Upper lobe of right lung (tissue), 1 donor: ENCODE measurements at places on chromosomes 6 and 20.

DNA sequence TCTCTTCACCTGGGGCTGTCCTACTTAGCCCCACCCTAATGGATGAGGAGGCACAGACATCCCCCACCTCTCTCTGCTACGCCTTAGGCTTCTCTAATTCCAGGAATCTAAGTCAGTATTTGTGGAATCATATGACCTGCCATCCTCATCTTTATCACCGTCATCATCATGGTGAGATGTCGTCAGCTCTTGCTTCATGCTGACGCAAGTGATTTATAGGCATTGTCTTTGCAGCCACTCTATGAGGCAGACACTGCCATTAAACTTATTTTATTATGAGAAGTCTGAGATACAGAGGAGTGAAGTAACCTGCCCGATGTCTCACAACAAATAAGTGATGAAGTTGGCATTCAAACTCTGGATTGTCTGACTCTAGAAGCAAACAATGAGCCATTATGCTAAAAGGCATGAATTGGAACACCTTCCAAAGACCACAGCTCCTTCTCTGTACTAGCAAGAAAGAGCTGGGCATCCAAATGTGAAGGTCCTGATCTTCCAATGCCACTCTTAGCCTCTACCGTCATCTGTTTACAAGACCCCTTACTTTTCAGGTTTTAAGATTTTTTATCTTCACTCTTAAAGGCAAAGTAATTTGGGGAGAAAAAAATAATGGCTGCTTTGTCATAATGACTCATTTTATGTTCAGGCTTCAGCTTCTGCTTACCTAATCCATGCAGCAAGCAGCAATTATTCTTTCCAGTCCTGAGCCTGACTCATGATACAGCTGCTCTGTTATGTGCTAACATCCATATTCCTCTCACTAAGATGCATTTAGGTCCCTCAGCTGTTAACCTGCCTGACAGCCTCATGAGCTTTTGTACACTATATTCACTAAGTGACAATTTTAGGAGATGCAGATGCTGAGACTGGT lies 113.7 kb upstream of the BCLAF1 start:
- no peak for DNase-seq

DNA sequence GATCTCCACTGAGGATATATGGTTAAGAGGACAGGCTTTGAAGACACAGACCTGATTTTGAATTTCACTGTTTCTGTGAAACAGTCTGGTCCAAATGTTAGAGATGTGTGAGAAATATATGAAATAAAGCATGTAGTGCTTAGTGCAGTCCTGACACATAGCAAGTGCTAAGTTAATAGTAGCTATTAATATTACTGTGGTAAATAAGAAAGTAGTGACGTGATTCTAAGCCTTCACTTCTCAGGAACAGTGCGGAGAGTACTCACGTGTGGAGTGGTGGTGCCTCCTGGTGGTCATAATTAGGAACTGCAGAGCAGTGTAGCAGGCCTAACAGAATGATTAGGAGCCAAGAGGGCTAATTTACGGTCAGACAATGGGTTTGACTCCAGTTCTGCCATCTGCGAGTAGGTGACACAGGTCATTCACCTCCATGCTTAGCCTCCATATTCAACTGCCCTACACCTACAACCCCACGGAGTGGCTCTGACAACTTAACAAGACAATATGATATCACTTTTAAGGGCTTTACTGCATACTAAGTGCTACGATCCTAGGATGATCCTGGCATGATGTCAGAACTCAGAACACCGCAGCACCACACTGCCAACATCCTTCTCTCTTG lies 106.2 kb downstream of the JPH2 start:
- DNase-seq, result no peak

DNA sequence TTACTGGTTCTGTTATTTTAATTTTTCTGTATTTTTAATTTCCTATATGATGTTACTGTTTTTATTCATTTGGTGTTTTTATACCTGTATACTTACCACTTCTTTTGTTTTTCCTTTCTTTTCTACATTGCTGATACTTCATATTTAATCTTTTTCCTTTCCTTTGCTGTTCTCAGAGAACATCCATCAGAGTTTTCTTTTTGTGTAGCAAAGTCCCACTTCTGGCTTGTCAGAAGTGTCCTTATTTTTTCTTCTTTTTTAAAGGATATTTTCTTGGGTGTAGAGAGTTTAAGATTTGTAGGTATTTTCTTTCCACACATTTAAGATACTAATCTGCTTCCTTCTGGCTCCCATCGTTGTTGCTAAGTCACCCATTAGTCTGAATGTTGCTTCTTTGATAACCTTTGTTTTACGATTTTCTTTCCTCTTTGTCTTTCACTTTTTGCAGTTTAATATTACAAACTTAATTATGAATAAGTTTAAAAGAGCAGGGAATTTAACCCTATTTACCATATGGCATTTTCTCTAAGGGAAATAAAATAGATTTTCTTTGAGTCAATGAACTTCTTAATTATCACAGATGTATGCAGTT lies 18.5 kb downstream of the CD2AP start:
- DNase-seq, result no peak

DNA sequence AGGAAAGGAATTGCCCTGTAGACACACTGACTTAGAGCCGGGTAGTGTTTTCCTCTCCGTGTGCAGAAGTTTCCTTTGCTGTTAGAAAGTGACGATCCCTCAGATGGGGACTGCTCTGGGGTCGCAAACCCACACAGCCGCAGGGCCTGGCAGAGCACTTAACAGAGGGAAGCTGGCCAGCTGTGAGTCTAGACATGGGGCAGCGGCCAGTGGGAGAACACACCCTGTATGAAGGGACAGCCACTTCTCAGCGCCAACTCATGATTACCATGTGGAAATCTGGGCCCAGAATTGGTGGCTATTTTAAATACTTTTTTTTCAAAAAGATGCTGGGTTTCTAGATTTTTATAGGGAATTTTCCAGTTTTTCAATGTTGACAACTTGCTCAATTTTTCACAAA lies 39.4 kb downstream of the SLC9A8 start:
- no peak for DNase-seq

DNA sequence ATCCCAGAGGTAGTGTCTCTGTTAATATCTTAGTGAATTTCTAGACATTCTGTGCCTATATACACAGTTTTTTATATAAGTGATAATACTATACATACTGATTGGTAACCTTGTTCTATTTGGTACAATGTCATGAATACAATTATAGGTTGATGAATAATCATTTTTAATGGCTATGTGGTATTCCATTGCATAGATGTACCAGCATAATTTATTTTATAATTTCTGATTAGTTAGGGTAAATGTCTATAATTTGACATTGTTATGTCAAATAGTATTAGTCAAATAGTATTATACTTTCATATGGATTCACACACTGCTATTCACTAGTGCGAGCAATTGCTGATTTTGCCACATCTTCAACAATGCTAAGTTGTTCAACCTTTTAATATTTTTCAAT lies 110.8 kb upstream of the SCGN start:
- no peak for DNase-seq

DNA sequence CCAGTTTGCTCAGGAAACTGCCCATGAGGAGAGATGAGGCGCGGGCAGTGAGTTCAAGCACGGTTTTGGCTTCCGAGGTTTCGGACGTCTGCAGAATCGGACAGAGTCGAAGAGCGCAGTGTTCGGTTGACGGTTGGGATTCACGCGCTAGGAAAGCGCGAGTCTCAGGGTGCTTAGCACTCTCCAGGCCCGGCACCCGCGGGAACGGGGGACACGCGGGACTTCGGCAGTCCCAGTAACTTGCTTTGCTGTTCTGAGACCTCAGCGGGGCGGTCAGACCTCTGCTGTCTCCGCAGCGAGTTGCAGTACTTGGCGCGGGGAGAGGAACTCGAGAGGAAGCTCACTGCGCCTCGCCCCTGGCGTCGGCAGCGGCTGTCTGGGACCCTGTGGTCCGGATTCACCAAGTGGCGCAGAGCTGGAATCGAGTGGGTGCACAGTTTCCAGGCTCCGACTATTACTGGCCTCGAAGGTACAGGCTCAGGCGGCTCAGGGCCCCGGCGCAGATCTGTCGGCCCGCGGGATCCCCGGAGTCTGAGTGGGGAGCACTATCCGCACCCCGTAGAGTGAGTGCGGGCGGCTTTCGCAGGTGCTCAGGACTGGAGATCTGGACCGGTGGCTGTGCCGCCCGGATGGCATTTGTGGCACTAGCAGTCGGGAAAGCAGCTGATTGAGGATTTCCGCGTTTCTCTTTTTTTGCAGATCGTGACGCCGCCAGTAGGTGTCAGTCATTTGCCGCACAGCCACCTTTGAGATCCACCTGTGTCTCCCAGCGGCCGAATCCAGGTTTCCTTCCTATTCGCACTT lies at the start of gene POM121L2:
TSS of gene POM121L2 (minus strand) at position 128 of the 804 bp plus-strand sequence. CDS start at position 25, 103 bp downstream.
- peak; percentile 76 for DNase-seq

- no peak for DNase-seq
Measured at GRCh38 chr20:986733-987355, 15.3 kb downstream of the RSPO4 start.

DNA sequence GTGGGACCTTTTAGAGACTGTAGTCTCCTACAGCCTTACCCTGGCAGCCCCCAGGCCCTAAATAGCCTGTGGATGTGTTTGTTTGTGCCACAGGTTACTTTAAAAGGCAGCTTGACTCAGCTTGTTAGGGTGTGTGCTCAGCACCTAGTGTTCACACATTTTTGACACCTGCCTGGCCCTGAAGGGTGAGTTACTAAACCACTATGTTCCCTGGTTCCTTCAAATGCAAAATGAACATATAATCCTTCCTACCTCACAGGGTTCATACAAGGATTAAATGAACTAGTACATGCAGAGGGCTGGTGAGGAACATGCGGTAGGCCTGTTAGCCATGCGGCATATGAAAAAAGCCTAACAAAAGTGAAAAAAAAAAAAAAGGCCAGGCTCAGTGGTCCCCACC lies 14.9 kb upstream of the TFAP2C start:
- no peak for DNase-seq

DNA sequence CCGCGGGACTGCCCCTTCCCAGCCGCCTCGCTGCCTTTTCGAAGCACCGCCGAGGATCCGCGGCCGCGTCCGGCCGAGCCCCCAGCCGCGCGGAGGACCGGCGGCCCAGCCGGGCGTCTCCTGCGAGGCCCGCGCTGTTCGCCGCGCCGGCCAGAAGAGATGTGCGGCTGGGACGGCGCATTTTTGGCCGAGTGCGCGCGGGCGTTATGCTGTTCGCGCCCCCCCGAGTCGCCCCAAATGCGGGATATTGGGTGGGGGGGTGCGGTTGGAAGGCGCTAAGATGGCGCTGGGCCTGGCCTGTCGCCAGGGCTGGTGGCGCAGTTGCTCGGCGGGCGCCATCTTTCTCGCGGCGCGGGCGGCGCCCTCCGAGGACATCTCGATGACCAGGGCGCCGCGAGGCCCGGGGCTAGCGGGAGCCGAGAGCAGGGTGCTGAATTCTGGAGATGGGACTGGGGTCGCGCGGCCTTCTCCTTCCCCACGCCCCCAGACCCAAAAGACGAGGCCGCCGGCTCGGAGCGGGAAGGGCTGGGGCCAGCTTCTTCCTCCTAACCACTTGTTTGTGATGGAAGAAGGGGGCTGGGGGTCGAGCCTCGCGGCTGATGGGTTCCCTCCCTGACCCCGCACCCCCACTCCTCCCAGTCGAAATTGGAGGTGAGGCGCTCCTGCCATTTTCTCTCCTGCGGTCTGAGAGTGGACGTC lies 1.5 kb downstream of the BICRAL start:
- DNase-seq, result peak; percentile 90

DNA sequence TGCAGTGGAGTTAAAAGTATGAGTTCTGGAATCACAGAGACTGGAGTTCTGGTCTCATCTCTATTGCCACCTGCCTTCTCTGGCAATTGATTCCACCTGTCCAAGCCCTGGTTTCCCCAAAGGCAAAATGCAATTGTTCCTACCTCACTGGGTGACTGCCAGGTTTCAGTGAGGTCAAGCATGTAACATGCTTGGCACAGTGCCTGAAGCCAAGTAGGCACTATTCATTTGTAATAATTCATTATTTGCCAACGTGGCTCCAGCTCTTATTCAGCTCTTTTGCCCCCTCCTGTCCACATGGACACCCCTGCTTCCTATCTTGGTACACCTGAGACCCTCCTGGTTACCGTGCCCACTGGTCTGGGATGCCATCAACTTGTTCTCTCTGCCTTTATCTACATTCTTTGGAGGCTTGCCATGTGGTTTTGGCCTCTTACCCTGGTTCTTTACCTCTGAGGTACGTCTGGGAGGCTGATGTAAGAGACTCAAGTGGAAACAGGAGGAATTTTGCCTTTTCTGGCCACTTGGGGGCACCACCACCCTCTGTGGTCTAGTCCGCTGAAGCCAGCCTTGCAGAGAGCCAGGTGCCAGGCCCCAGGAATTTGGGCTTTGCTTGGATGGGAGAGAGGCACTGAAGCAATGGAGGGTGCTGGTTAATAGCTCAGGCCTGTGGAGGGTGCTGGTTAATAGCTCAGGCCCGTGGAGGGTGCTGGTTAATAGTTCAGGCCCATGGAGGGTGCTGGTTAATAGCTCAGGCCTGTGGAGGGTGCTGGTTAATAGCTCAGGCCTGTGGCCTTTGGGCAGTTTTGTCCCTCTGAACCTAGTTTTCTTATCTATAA lies 1.7 kb downstream of the KCNK15 start:
- peak; percentile 83 for DNase-seq

DNA sequence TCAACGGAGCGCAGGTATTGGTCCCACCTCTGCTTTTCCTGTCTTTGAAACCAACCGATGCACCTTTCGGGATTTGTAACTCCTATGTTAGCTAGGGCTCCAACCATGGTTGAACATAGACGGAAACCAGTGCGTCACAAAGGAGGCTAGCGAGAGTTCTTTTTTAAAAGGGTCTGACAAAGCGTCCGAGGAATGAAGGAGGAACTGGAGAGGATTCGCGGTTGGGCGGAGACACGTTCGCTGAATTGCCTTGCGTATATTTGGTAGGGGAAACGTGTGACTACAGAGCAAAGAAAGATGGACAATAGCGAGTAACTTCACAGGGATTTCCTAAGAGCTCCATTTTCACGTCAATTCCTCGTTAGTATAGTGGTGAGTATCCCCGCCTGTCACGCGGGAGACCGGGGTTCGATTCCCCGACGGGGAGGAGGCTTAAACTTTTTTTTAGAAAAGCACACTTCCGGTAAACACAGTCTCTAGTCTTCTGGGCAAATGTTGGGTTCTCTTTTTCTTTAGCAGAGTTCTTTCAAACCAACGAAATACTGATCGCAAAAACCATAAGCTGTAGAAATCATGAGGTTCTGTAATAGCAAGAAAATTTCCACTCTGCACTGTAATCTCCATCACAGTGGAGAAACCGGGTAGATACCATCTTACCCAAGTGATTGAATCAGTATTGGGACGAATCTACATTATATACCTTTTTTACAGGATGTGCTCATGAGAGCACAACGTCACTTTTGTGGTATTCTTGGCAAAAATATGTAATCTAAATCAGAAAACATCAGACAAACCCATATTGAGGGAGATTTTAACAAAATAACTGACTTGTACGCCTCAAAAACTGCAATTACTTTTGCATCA lies 6.6 kb upstream of the ZNF184 start:
- peak; percentile 87 for DNase-seq

GRCh38 chr6:44190715-44191114 lies 26.0 kb upstream of the MYMX start:
- no peak for DNase-seq
